ENCODE measurements at places on chromosomes 6 and 20. TPM values are rescaled to one million over a fixed set of nuclear protein-coding genes. Genes with fewer than 3 reads are reported as not detected.

The OOEP gene
- not detected for total RNA-seq

The STX7 gene
- total RNA-seq, result 41.4 TPM

The LY86 gene
- 15.7 TPM for total RNA-seq

The MLN gene
- not detected for total RNA-seq

The PACRG gene
- total RNA-seq, result 3.1 TPM

The PHACTR1 gene
- 80.3 TPM for total RNA-seq

The RNGTT gene
- 8.9 TPM for total RNA-seq

The PLEKHG1 gene
- total RNA-seq, result 28.0 TPM

The TRIM38 gene
- 15.6 TPM for total RNA-seq

The CTAGE9 gene
- total RNA-seq, result not detected

The OTOR gene
- total RNA-seq, result not detected

The DYNLT2 gene
- total RNA-seq, result 6.3 TPM

The ZNF311 gene
- not detected for total RNA-seq

The BMP7 gene
- 1.4 TPM for total RNA-seq

The TRIM10 gene
- not detected for total RNA-seq

The HFE gene
- 3.8 TPM for total RNA-seq

The TBX18 gene
- 0.44 TPM for total RNA-seq

The WFDC10B gene
- total RNA-seq, result 1.1 TPM

The TGM3 gene
- total RNA-seq, result not detected

The ABHD16B gene
- not detected for total RNA-seq

The COL19A1 gene
- total RNA-seq, result not detected

The SSTR4 gene
- not detected for total RNA-seq

Data from upper lobe of left lung (tissue), 6 donors.